ENCODE measurements at places on chromosomes 4 and X.
A peak's percentile ranks its signal among the peaks of the same experiment; 100 is the strongest.

- DNase-seq = no peak
These were observed 25.9 kb upstream of the FGFR3 start for GRCh38 chr4:1767061-1767769.

DNA sequence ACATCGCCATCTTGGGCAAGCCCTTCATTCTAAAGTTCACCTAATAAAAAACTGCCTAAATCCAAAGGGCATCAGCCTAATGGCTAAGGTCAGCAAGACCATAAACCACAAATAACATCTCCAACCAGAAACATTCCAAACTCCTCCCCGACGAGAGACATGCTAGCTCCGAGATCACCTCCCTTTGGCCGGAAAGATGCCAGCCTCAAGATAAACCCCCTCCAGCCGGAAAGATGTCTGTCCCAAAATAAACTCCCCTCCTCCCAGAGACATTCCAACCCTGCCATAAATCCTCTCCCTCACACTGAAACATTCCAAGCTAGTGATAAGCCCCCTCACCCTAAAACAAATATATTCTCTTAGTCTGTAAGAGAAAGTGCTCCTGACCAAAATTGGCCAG, 13.3 kb upstream of the DYNLT3 start:
- DNase-seq = no peak

DNA sequence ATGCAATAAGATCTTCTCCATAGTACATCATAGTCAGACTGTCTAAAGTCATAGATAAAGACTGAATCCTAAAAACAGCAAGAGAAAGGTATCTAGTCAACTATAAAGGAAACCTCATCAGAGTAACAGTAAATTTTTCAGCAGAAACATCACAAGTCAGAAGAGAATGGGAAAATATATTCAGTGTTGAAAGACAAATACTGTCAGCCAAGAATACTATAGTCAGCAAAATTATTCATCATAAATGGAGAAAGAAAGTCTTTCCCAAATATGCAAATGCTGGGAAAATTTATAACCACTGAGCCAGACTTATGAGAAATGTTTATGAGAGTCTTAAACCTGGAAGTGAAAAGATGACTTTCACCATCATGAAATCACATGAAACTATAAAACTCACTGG, 136.7 kb downstream of the KDR start:
- DNase-seq = no peak

DNA sequence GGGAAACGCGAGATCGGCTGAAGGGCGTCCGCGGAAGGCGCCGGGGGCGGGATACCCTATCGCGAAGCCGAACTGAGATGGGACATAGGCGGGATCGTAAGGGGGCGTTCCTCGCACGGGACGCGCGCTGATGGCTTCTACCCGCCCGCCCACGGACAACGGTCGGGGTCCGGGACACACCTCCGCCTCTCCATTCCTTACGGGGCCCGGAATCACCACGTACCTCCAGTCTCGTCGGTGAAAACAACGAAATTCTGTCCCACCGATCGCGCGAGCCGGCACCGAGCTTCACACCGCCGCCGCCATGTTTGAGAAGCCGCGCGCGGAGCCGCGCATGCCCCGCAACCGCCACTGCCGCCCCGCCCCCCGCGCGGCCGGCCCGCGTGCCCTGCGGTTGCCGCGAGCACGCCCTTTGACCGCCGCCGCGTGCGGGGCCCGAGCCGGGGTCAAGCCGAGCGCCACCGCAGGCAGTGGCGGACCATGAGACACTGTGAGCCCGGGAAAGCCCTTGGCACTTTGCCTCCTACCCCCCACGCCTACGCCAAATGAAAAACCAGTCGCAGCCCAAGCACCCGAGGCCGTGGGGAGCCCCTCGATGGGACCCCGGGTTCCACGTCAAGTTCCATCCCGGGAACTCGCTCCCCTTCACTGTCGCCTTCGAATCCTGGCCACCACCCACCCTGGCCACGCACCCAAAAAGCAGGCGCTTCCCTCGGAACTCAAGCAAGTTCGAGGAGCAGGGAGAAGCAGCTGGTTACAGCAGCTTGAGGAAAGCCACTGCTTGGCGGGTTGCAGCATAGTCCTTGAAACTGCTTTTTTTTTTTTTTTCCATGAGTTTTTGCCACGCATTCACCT, at the start of gene SCML2:
Gene SCML2 (minus strand): TSS at position 320 of the 855 bp plus-strand sequence. CDS start 20,617 bp downstream, outside the sequence.
- DNase-seq = peak; percentile 1

- DNase-seq = no peak
These were observed 33.1 kb downstream of the NSUN7 start for GRCh38 chr4:40782876-40783275.

GRCh38 chrX:151416579-151416978, 19.6 kb downstream of the VMA21 start:
- no peak for DNase-seq

DNA sequence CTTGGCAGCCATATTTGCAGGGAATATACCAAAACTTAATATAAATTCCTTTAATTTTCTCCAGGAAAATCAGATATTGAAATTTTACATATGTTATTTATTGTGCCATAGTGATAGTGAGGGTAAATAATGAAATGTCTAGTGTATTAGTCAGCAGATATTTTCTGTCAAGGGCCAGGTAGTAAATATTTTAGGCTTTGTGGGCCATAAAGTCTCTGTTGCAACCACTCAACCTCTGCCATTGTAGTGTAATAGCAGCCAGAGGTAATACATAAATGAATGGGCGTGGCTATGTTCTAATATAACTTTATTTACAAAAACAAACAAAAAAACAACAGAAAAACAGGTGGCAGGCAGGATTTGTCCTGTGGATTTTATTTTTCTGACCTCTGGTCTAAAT, 33.5 kb downstream of the MSL3 start:
- no peak for DNase-seq

DNA sequence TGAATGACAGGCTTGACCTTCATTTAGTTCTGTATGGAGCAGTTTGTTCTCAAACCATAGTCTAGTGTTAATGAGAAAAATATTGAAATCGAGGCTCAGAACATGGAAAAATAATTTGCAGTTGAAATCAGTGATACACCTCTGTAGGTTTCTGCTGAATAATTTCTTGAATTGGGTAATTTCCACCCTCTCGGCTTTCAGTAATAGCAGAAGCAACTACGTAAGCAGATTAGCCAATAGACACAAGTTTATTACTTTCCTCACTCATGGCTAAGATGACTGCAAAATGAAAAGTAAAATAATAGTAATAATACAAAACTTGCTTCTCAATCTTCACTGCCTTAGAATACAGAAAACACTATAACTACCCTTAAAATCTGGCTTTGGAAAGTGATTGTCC, 46.0 kb downstream of the USP38 start:
- no peak for DNase-seq

- DNase-seq = no peak
These were observed 55.9 kb upstream of the LEF1 start for GRCh38 chr4:108224611-108225053.

- DNase-seq = no peak
These were observed 120.3 kb downstream of the EFHC2 start for GRCh38 chrX:44223150-44223549.

DNA sequence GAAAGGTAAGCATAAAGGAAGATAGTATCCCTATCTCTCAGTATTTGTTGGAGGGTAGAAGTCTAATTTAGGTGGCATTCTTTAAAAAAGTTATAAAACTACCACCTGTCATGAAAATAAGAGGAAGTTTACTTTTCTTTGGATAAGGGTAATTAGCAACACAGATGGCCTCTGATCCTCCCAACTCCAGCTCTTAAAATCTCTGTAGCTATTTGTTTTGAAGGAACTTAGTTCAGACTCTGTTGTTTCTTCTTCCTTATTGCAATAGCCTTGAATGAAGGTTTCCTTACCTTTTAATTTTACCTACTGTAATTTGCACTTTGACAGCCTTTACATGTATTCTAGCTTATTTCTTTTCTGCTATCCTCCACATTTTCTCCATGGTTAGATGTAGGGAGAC, 1261.3 kb downstream of the RAPGEF2 start:
- DNase-seq = no peak

DNA sequence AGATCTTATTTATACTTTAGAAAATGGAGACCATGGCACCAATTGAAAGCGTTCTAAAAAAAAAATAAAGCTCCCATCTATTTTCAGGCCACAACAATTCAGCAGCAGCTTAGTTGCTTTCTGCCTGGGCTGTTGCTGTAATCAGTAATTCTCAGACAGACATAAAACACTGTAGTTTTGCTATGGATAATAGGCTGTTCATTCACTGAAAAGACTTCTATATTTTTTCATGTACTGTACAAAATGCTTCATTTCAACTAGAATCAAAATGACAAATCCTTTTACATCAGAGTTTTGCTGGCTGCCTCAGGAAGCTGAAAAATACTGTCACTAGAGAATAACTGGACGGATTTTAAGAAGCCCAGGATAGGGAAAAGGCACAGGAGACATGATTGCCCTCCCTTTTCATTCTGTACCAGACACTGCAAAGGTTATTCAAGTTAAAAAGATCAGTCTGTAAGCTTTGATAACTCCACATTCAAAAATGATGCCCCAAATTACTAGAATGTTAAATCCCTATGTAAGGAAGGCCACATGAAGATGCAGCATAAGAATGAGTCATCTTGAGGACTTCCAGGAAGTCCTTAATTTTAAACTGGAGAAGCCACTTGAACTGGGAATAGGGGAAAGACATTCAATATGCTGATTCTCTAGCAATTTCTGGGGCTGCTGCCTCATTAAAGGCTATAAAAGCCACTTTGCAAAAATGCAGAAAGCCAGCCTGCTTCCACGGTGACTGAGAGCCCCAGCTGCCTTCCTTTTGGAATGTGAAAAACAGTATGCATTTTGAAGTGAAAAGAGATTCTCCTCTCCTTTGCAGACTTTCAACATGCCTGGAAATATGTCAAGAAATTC, 403.2 kb upstream of the RASGEF1B start:
- no peak for DNase-seq

GRCh38 chr4:5209862-5210261, 158.6 kb downstream of the STK32B start:
- no peak for DNase-seq

- DNase-seq = no peak
These were observed 31.5 kb upstream of the TNIP3 start for GRCh38 chr4:121195649-121196048.

GRCh38 chrX:10395179-10395578, 225.2 kb downstream of the MID1 start:
- no peak for DNase-seq

DNA sequence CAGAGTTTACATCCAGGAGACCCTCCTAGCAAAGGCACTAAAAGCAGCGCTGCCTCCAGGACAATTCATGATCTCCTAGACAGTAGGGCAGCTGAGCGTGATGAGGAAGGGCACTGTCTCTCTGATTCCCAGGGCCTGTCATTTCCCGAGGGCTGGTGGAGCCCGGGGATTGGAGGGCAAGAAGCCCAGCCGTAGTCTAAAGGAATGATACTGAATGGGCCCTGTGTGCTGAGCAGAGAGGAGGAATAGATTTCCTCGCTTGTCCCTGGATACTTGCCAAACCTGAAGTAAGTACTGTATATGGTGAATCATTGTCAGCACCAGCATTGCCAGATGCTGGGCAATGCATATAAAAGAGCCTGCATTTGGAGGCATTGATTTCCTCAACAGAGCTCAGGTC, 88.0 kb upstream of the SLITRK2 start:
- DNase-seq = peak; percentile 89

GRCh38 chrX:46576458-46576857, 2.9 kb downstream of the CHST7 start:
- DNase-seq = no peak

GRCh38 chr4:103052779-103053178, 23.8 kb downstream of the SLC9B2 start:
- no peak for DNase-seq

GRCh38 chr4:103754844-103755243, 35.1 kb upstream of the TACR3 start:
- DNase-seq = no peak
